NCI-H1436 treated with DMSO at 0.1 percent for 48 hours (cell line): ENCODE measurements at places on chromosomes 1 and 21.

DNA sequence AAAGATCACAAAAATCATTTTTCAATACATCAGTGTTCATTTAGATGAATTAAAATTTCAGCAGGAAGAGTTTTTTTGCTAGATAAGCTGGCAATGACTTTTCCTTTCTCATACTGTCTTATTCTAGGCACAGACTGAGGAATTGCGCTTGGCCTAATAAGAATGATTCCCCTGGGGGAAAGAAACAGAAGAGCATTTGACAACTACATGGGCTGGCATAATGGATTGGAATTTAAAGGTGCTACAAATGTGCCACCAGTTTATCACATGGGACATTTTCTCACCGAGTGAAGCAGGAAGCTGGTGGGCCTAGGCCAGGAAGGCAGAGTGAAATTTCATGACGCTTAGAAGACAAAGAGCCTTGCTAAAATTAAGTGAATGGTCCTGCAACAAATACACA, 39.3 kb downstream of the CDKN2C start:
- DNase-seq = no peak

- no peak for DNase-seq
These were observed 10.2 kb downstream of the SETSIP start for GRCh38 chr1:92065042-92065441.

DNA sequence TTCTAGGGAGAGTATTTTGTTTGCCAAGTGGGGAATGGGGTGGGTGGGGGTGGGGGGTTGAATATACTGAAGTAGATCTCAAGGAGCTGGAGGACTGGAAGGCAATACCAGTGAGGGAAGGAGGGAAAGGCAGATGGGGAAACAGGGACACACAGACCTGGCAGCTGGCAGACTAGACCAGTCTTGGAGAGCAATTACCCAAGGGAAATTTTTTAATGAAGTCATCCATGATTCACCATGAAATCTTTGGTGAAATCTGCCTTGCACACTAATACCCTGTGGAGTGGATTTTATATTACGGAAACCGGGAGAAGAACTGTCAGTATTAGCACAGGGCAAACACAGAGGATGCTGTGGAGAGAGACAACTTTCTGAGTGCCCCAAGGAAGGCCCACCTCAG, 29.7 kb upstream of the MARK1 start:
- DNase-seq = no peak

DNA sequence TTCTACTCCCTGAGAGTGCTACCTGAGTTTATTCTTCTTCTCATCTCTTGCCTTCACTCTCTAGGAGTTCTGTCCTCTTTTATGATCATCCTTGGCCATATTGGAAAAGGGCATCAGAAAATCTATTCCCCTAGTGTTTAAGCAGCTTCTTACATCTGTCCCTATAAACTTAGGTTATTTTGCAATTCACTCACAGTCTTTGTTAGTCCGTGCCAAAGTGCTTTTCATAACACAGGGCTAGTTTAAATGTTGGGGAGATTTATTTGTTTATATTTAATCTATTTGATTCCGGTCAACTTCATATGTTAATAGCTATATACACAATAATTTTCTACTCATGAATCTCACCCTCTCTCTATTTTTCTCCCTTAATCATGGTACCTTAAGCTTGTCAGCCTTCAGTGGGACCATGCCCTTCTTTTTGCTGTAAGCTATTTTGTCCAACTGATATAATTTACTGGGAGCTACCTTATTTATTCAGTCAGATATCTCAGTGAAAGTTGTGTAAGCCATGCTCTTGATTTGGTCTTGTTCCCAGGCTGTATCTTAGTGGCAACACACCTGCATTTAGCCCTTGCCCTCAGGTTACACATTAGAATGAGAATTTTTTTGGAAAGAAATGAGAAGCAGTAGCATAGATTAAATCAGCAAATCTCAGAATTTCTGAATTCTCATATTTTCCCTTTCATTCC, 106.3 kb upstream of the SMYD2 start:
- DNase-seq = no peak

DNA sequence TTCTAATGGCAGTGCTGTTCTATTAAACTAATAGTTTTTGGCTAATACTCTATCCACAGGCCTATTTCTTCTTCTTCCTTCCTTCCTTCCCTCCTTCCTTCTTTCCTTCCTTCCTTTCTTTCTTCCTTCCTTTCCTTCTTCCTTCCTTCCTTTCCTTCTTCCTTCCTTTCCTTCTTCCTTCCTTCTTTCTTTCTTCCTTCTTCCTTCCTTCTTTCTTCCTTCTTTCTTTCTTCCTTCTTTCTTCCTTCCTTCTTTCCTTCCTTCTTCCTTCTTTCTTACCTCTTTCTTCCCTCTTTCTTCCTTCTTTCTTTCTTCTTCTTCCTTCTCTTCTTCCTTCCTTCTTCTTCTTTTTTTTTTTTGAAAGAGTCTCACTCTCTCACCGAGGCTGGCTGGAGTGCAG, 31.7 kb downstream of the CCDC190 start:
- DNase-seq = no peak

GRCh38 chr1:161013131-161013487, 7.8 kb downstream of the F11R start:
- DNase-seq = no peak

GRCh38 chr1:232617237-232617636, 12.7 kb downstream of the SIPA1L2 start:
- DNase-seq = no peak

- no peak for DNase-seq
These were observed 86.5 kb upstream of the ATP1A1 start for GRCh38 chr1:116286541-116286971.

DNA sequence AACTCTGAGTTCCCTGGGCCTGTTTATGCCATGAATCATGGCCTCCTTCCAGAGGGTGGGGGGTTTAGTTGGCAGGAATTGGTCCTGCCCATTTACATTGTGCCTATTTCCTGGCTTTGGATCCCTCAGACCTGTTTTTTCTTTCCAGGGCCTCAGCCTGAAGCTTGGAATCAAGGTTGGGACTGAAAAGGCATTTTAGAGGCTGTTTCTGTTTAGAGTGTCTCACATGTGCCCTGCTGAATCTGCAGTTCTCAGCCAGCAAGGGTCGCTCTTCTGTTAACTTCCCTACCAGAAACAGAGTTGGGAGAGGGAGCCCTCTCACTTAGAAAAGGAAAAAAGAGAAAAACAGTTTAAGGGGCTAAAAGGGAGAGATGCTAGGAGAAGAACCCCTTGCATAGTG, 191.1 kb downstream of the PTPRC start:
- no peak for DNase-seq

GRCh38 chr1:21865943-21866706, 54.1 kb downstream of the LDLRAD2 start:
- DNase-seq = no peak

DNA sequence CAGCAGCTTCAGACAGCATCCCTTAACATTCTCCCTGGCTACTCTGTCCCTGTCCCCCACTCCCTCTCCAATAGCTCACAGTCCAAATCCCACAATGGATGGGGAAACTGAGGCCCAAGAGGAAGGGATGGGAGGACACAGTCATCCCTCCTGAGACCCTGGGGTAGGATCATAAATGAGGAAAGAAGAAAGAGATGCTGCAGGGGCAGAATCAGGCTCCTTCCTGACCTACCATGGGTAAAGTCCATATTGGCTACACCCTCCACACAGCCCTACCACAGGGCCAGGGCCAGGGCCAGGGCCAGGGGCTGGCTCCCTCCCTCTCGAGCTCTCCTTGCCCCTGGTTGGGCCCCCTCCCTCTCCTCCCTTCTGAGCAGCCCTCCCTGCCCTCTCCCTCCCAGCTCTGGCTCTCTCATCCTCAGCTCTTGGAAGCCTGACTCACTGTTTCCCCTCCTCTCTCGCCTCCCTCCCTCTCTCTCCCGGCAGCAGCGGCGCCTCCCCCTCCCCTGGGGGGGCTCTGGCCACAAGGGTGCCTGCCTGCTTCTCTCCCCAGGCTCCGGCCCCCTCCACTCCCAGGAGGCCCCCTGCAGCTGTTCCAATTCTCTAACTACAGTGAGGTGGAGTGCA, 4.9 kb downstream of the AHDC1 start:
- peak; percentile 32 for DNase-seq

- no peak for DNase-seq
These were observed 120.1 kb downstream of the DNAH14 start for GRCh38 chr1:225049594-225049993.

DNA sequence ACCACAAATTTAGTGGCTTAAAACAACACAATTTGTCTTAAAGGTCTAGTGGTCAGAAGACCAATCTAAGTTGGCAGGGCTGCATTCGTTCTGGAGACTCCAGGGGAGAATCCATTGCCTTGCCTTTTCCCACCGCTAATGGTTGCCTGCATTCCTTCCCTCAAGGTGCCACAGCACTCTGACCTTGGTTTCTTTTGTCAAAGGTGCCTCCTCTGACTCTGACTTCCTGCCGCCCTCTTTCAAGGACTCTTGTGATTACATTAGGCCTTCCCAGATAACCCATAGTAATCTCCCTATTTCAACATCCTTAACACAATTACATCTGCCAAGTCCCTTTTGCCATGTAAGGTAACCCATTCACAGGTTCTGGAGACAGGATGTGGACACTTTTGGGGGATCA, 145.3 kb downstream of the S1PR1 start:
- no peak for DNase-seq

DNA sequence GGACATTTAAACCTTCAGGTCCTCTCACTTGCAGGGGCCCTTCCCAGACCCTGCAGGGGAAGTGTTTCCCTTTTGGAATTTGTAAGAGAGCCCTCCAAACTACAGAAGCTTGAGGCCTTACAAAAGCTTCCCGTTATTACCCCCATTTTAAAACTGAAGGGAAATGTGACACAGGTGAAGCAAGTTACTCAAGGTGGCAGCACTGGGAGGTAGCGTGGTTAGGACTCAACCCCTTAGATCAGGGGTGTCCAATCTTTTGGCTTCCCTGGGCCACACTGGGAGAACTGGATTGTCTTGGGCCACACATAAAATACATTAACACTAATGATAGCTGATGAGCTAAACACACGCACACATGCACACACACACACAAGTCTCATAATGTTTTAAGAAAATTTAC, 15.8 kb upstream of the ZC3H12A start:
- DNase-seq = no peak
